ENCODE measurements at places on chromosomes 11 and 22. TPM values are rescaled to one million over a fixed set of nuclear protein-coding genes. Genes with fewer than 3 reads are reported as not detected.

Gene ANGPTL5
- 0.09 TPM for total RNA-seq

DNA sequence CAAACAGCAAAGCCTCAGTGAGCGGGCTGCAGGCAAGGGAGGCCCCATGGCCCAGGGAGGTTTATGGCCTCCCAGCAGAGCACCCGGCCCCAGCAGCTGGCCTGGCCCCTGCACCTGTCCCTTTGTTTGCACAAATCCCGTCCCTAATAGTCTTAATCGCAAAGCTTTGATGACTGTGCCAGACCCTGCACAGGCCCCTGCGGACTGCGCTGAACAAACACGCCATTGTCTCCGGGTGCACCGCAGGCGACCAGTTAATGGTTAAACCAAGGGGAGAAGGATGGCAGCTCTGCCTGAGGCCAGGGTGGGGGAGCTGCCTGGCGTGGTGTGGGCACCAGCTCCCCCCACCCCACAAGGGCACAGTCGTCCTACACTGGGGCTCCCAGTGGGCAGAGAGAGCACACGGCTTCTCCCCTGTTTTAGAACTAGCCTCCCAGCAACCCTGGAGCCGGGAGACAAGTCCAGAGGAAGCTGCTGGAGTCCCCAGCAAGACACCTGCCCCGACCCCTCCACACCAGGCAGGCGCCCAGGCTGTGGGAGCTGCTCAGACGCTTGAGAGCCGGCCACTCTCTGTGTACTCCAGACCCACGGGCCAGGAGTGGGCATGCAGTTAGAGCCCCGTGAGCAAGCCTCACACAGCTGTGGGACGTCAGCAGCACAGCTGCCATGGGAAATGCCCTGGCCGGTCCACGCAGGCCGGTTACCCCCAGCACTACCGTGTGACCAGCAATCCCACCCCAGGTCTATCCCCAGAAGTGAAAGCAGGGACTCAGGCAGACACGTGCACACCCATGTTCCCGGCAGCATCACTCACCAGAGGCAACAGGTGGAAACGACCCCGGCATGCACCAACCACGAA is 39.7 kb upstream of the TH start:
- peak; percentile 48 for DNase-seq

DNA sequence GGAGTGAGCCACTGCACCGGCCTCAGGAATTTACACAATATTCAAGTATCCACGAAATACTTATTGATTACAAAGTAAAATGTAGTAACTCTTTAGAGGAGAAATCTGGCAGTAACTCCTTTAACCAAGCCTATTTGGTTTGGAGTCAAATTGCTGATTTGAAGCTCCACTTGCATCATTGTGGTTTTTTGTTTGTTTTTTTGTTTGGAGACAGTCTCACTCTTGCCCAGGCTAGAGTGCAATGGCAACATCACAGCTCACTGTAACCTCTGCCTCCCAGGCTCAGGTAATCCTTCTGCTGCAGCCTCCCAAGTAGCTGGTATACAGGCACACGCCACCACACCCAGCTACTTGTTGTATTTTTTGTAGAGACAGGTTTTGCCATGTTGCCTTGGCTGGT is 6.4 kb upstream of the QSER1 start:
- DNase-seq = no peak

DNA sequence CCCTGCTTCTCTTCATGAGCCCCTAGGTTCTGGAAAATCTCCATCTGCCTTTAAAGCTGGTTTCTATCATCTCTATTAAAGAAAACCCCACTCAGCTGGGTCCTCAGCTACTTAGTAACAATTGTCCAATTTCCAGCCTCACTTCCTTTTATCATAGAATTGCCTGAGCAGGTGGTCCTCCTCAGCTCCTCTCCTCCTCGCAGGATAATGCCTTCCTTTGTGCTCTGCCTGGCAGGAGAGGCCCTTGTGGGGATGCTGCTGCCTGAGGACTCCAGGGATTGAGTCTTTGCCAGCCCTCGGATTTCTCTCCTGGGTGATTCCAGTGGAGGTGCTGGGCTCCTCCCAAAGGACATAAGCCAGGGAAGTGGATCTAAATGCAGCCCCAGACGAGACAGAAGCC is 448.3 kb downstream of the INSC start:
- no peak for DNase-seq

DNA sequence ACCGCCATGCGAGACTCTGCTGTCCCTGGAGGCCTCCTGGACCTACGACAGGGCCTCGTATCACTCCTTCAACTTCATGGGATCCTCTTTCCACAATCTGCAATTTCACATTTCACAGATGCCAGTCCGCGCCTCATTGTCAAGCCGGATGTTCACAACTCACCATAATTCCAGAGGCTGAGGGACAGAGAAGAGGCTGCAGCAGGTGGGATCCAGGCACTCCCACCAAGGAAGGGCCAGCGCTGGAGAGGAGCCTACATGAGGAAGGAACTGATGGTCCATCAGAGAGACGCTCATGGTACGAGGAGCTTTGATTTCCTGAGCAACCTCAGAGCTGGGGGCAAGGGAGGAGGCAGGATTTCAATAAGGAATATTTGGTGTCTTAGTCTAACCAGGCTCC is 495.0 kb downstream of the BRD1 start:
- DNase-seq = peak; percentile 4

- DNase-seq = no peak
These were observed 168.5 kb downstream of the ARHGAP42 start for GRCh38 chr11:100855466-100856067.

GRCh38 chr11:56700242-56700913 is 1.5 kb downstream of the OR9G1 start:
- DNase-seq = no peak

Gene GNAZ
- 119 TPM for total RNA-seq

DNA sequence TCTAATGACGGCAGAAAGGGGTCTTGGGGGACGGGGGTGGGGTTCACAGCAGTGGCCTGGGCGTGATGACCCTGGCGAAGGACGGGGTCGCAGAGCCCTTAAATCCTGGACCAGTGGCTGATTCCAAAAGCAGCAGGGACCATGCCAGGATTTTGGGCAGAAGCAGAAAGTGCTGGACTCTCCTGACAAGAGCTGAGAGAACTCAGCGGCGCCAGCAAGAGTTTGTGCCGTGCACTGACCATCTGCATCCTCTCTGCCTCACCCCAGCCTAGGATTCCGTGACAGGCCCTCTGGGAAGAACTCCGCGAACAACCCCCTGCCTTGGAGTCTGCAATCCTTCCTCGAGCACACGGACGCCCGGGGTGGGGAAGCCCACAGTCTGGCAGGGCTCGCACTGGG is 644 bp upstream of the NDUFV1 start:
- no peak for DNase-seq

Gene SLC17A6
- total RNA-seq = not detected

GRCh38 chr11:27868709-27869108 is 168.5 kb upstream of the BDNF start:
- DNase-seq = no peak

- DNase-seq = no peak
These were observed 51.0 kb downstream of the SYTL2 start for GRCh38 chr11:85759915-85760314.

Measured in mucosa of gallbladder (tissue), 1 donor.